ENCODE measurements at places on chromosomes 7 and 10. TPM values are rescaled to one million over a fixed set of nuclear protein-coding genes. Genes with fewer than 3 reads are reported as not detected.
A peak's percentile ranks its signal among the peaks of the same experiment; 100 is the strongest.

GRCh38 chr10:11288302-11288701 is 270.6 kb downstream of the CELF2 start:
- H3K27ac ChIP-seq = no peak overlapping the region
- no peaks in the 10 kb centered on the region for H3K27me3 ChIP-seq
- H3K4me3 ChIP-seq = no peak overlapping the region
- no peak for DNase-seq

Gene RBM20
- 2.1 TPM for total RNA-seq

Gene ZNF239
- total RNA-seq = 4.7 TPM

DNA sequence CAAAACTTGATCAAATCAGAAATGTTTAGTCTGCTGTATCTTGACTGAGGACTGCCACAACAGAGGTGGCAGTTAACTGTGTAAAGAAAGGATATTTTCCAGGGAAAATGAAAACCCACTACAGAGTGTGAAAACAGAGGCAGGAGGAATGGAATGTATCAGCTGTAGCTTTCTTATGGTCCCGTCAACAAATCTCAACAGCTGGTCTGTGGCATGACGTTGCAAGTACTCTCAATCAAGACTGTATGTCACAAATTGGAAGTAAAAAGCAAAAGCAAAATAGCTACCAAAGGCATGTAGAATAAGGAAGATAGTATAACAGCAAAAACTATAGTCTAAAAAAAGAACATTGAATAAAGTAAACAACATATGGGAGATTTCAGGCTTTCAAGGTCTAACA is 123.5 kb downstream of the KMT2C start:
- H3K4me1 ChIP-seq = peaks cover 3% of the 10 kb centered on the region
- no peak overlapping the region for H3K27ac ChIP-seq
- H3K4me3 ChIP-seq = no peak overlapping the region
- no peak for DNase-seq

DNA sequence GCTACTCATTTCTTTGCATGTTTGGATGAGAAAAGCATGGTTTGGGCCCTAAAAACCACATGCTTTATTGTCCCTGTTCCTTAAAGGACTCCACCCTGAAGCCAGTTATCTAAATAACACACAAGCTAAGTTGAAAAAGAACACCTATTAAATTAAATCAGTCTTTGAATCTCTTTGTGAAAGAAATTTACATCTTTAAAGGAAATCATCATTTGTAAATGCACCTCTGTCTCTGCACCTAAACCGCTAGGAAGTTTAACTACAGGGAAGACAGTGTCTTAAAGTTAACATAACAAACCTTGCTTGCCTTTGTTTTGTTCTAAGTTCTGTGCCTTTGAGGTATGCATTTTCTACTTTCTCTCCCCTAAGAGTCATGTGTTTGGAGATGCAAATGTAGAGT is 52.6 kb downstream of the HTR7 start:
- H3K4me1 ChIP-seq = no peaks in the 10 kb centered on the region
- H3K27ac ChIP-seq = no peak overlapping the region
- no peaks in the 10 kb centered on the region for H3K27me3 ChIP-seq
- no peak for DNase-seq
- H3K36me3 ChIP-seq = no peaks in the 10 kb centered on the region

DNA sequence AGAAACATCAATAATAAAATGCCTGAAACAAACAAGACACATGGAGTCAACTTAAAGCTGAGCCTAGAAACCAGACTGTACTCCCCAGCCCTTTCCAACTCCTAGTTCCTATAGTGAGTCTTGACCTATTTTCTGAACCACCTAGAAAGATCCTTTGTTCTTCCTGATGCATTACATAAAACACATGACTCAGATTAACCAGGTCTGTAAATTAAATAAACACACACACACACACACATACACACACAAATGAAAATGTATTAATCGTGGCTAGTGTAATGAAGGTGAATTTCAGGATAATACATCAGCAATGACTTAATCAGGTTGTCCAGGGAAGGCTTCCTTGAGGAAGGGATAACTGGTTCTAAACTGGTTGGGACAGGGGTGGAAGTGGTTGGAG is 104.7 kb downstream of the ST8SIA6 start:
- no peaks in the 10 kb centered on the region for H3K36me3 ChIP-seq
- DNase-seq = no peak
- no peak overlapping the region for H3K4me3 ChIP-seq

DNA sequence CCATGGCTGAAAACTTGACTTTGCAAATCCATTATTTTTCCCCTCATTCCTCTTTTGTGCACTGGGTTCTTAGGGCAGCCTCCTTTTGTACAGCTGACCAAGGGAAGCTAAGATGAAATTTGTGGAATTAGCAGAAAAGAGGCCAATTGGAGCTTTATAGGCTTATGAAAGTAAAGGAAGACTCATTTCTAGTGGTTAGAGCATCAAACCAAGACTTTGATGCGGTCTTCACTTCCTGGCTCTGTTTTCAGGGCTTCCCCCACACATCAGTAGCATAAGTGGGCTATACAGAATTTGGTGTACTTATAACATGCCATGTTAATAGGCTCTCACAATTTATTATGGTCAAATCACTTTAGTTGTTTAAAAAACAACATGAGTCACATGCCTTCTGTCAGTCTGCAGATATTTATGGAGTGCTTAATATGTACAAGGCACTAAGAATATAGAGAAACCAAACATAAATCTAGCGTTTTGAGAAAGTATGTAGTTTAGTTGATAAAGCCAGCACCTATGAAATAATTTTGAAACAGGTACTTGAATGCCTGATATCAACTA is 5.7 kb downstream of the AUTS2 start:
- DNase-seq = no peak
- peaks cover 4% of the 10 kb centered on the region for H3K4me1 ChIP-seq
- H3K4me3 ChIP-seq = no peak overlapping the region

Gene MACC1
- 72.6 TPM for total RNA-seq

- no peak overlapping the region for H3K27ac ChIP-seq
- no peaks in the 10 kb centered on the region for H3K4me1 ChIP-seq
- peak; percentile 77 for DNase-seq
- no peaks in the 10 kb centered on the region for H3K27me3 ChIP-seq
- H3K4me3 ChIP-seq = no peak overlapping the region
These were observed 35.0 kb downstream of the SH3PXD2A start for GRCh38 chr10:103820101-103821062.

- H3K4me1 ChIP-seq = no peaks in the 10 kb centered on the region
- H3K27ac ChIP-seq = no peak overlapping the region
- peaks cover 2% of the 10 kb centered on the region for H3K36me3 ChIP-seq
- H3K27me3 ChIP-seq = no peaks in the 10 kb centered on the region
These were observed 77.7 kb downstream of the RBM33 start for GRCh38 chr7:155722118-155722517.

DNA sequence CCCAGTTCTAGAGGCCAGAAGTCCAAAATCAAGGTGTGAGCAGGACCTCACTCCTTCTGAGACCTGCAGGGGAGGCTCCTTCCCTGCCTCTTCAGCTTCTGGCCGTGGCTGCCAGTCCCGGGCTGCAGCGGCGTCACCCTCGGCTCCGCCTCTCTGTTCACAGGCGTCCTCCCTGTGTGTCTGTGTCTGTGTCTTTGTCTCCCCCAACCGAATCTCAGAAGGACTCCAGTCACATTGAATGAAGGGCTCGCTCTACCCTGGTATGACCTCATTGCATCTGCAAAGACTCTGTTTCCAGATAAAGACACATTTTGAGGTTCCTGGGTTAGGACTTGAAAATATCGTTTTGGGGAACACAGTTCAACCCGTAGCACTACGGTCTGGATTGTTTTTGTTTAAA is 33.1 kb upstream of the GALNT11 start:
- no peaks in the 10 kb centered on the region for H3K36me3 ChIP-seq
- no peaks in the 10 kb centered on the region for H3K4me1 ChIP-seq
- no peak overlapping the region for H3K4me3 ChIP-seq
- peak; percentile 72 for DNase-seq
- H3K27me3 ChIP-seq = no peaks in the 10 kb centered on the region
- no peak overlapping the region for H3K27ac ChIP-seq

DNA sequence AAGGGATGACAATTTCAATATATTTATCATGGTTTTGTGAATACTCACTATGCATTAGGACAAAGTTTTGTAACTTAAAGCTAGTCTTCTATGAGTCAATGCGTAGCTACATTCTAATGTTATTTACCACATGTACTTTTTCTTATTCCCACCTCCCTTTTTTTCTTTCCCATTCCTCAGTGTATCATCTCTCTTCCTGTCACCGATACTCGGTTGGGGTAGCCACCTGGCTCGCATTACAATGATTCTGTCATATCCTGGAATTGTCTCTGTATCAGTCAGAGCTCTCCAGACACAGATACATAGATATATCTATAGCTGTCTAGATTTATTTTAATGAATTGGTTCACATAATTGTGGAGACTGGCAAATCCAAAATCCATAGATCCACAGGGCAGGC is 9.8 kb upstream of the RALA start:
- no peak overlapping the region for H3K27ac ChIP-seq
- no peak overlapping the region for H3K4me3 ChIP-seq
- H3K27me3 ChIP-seq = no peaks in the 10 kb centered on the region
- H3K36me3 ChIP-seq = no peaks in the 10 kb centered on the region
- DNase-seq = no peak
- no peaks in the 10 kb centered on the region for H3K4me1 ChIP-seq

DNA sequence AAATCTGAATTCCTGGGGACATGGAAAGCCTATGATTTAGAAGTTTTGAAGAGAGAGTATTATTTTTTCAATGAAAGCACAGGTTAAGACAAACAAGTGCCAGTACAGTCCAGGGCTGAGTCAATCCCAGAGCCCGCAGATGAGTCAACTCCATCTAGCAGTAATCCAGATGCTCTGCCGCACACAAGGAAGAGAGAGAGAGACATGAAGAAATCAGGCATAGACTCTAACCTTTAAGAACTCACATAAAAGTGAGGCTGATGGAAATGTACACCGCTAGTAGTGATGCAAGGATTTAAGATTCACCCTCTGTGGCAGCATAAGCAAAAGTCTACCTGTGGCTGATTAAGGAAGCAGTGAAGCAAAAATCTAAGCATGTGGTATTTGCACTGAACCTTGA is 651.5 kb downstream of the TNS3 start:
- DNase-seq = no peak
- H3K27ac ChIP-seq = no peak overlapping the region
- H3K4me1 ChIP-seq = no peaks in the 10 kb centered on the region

GRCh38 chr10:69662173-69662877 is 32.3 kb downstream of the FAM241B start:
- H3K4me3 ChIP-seq = no peak overlapping the region
- H3K27me3 ChIP-seq = no peaks in the 10 kb centered on the region
- no peaks in the 10 kb centered on the region for H3K36me3 ChIP-seq
- no peak overlapping the region for H3K27ac ChIP-seq

DNA sequence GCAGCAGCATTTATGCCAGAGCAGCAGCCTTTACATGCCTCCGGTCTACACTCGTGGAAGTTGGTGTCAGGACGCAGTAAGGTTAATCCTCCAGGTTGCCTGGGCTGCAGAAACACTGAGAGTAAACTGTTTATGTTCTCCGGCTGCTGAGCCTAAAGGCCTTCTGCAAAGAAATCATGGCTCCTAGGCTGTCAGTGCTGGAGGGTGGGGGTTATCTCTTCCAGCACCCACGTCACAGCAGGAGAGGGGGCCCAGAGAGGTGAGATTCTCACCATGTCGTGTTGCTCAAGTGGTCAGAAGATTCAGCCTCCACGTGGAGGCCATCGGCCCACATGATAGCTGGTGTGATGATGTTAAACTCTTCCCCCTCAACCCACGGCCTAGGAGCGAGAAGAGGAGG is 41.2 kb downstream of the COL13A1 start:
- H3K4me3 ChIP-seq = no peak overlapping the region
- no peaks in the 10 kb centered on the region for H3K27me3 ChIP-seq
- DNase-seq = no peak
- H3K4me1 ChIP-seq = peaks cover 4% of the 10 kb centered on the region
- no peak overlapping the region for H3K27ac ChIP-seq
- H3K36me3 ChIP-seq = no peaks in the 10 kb centered on the region

DNA sequence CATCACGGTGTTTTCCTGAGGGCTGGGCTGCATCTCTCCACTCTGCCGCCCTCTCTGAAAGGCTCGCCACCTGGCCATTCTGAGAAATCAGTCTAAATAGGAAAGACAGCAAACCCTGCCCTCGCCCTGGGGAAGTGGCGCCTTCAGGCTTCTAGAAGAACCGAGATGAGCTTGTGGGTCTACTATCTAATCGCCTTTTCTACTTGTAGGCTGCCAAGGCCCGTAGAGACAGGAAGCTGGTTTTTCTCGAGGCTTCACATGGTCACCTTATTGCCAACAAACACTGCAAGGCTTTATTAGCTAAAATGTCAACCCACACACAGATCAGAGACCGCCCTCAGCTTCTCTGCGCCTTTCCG is 21.4 kb downstream of the LAT2 start:
- H3K27me3 ChIP-seq = no peaks in the 10 kb centered on the region
- no peak overlapping the region for H3K4me3 ChIP-seq
- peaks cover 2% of the 10 kb centered on the region for H3K36me3 ChIP-seq
- DNase-seq = no peak
- H3K4me1 ChIP-seq = no peaks in the 10 kb centered on the region

Measured in kidney (tissue), 22 donors.